Fibroblast of pulmonary artery (primary cell): ENCODE measurements at places on chromosomes 12 and 14.
A peak's percentile ranks its signal among the peaks of the same experiment; 100 is the strongest.

- DNase-seq = peak; percentile 83
Measured at GRCh38 chr14:89973234-89973823, 17.6 kb downstream of the TDP1 start.

GRCh38 chr12:75984577-75985182 lies 46.9 kb downstream of the PHLDA1 start:
- no peak for DNase-seq

- DNase-seq = no peak
Measured at GRCh38 chr12:6780573-6780972, 8.3 kb downstream of the LAG3 start.

GRCh38 chr14:92501891-92502351 lies 11.7 kb upstream of the RIN3 start:
- peak; percentile 61 for DNase-seq

DNA sequence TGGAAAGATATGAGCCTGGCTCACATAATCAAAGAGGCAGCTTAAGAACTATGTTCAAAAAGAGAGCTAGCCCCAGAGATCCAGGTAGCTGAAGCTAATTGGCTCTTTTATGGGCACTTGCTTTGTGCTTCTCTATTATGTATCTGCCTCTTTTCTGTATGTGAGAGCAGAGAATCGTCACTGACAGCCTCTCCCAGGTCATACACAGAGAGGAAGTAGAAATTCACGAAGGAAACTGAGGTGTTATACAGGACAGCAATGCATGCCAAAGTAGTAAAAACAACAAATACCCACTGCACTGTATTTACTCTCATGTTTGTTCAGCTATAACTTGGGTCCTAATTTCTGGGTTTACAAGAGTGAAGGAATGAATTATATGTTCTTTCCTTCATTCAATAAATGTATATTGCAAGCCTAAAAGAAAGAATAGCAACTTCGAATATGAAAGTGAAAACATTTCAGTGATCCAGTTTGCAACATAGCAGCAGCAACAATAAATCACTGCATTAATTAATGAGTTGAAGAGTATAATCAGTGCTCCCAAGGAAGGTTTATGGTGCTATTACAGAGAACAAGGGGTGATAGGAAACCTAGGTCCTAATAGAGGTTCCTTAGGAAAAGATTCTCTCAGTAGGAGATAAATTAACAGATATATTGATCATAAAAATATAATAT lies 47.1 kb upstream of the ATXN7L3B start:
- DNase-seq = no peak

- DNase-seq = no peak
Measured at GRCh38 chr12:119378903-119379302, 44.4 kb downstream of the CCDC60 start.

DNA sequence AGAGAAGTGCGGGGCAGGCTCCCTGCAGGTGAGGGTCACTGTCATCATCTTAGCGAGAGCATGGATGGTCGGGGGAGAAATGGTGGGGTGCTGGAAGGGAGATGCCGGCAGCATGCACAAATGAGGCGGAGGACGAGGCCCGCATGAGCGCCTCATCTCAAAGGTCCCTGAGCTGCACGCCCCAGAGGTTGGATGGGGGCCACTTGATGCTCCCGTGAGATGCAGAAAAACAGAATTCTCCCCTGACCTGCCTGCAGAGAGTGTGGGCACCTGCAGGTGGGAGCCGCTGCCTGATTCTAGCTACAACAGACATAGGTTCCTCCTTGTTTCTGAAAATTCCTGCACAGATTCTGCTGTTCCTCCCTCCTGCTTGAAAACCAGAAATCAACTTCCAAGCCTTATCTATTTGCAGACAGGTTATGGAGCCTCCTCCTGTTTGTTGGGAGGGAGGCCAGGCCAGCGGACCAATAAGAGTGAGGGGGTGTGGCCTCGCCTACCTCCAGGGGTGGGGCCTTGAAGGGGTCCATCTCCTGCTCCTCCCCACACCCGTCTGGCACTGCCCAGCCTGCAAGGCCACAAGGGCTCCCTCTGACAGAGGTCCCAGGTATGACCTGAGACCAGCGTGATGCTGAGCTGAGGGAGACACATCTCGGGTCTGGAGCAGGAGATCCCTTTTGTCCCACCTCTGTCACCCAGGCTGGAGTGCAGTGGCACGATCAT lies 67.2 kb downstream of the KDM2B start:
- DNase-seq = no peak

DNA sequence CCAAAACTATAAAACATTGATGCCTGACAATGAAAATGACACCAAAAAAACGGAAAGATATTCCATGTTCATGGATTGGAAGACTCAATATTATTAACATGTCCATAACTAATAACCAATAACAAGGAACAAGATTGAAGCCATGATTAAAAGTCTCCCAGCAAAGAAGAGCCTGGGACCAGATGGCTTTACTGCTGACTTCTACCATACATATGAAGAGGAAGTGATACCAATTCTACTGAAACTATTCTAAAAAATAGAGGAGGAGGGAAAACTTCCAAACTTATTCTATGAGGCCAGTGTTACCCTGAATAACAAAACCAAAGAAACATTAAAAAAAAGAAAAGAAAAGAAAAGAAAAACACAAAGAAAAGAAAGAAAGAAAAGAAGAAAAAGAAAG lies 54.6 kb upstream of the ATF7IP start:
- no peak for DNase-seq

DNA sequence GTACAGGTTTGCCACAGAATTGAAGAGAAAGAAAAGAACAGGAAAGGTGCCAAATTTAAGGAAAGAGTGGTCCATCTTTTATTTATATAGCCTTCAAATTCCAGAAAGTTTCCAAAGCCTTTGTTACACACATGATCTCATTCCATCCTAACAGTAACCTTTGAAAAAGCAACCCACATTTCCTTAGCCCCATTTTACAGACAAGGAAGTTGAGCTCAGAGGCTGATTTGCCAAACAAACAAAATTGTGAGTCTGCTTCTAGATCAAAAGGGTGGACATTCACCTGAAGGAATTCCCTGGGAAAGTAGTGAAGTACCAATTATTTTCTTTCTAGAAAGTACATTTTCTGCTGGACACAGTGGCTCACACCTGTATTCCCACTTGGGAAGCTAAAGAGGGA lies 32.0 kb downstream of the KICS2 start:
- no peak for DNase-seq

DNA sequence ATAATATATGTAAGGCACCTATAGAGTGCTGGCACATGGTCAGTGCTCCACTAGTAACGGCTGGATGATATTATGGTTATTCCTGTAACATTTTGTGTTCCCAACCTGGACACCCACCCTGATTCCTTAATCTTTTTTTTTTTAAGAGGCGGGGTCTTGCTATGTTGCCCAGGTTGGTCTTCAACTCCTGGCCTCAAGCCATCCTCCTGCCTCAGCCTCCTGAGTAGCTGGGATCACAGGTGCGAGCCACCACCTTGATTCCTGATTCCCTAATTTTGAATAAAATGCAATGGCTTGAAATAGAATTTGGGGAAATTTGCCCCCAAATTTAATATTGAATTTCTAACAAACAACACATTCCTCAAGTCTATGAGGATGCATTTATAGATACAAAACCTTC lies 7.4 kb downstream of the C14orf93 start:
- DNase-seq = no peak

DNA sequence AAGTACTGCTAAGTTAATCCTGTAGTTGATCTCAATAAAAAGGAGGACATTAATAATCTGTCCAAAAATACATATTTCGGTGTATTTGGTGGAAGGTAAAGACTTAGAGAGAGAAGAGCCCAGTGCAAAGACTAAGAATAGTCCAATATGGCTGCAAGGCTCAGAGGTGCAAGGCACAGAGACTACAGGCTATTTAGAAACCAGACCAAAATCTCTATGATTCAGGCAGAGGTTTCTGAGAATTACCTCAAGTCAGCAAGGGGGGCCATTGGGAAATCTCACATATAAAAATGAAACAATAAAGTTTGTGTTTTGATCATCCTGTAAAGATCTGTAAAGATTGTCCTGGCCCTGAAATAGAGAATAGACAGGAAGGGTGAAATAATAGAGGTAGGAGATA lies 1173.0 kb downstream of the VRK1 start:
- DNase-seq = no peak

GRCh38 chr12:112327209-112327938 lies 54.9 kb downstream of the HECTD4 start:
- peak; percentile 23 for DNase-seq

DNA sequence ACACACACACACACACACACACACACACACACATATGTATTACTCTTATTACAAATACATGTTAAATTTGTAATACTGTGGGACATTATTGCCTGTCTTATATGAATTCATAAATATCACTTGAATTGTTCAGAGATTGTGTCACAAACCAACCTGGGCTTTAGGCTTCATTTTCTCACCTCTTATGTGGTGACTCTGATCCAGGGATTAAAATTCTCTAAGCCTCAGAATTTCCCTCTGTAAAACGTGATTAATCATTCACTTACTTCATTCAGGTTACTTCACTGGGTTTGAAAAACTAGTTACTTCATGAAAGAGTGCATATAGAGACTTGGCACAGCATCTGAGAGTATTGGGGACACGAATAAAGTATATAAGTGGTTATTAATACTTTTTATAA lies 240.3 kb upstream of the PDZRN4 start:
- DNase-seq = no peak

GRCh38 chr12:51051787-51052186 lies 3.7 kb downstream of the LETMD1 start:
- no peak for DNase-seq

GRCh38 chr14:77316872-77317301 lies 3.8 kb downstream of the POMT2 start:
- no peak for DNase-seq

DNA sequence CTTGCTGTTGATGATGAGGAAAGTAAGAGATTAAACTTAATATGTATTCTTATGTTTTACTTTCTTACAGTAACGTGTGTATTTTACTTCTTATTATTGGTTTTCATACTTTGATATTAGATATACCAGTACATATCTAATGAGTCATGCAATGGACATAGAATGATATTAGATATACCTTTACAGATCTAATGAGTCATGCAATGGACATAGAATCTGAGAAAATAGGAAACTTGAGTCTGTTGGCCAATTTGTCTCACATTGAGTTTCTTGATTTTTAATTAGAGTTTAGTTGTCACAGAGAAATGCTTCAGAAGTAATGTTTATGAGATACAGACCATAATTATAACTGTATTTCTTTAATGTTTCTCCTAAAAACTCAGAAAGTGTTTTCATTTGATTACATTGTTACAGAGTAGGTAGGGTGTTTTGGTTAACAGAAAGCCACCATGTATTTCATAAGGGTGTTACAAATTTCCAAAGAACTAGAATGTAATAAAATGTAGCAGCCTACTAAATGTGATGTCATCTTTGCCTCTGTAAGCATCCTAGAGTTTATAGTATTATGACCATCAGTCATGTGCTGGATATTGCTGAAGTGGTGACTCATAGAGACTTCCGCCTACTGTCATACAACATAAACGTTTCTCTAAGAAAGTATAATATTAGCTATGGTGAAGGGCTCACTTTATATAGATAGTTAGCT lies 3.0 kb downstream of the GAS2L3 start:
- DNase-seq = peak; percentile 89

- DNase-seq = no peak
Measured at GRCh38 chr12:123268850-123269249, 2.8 kb downstream of the CDK2AP1 start.

DNA sequence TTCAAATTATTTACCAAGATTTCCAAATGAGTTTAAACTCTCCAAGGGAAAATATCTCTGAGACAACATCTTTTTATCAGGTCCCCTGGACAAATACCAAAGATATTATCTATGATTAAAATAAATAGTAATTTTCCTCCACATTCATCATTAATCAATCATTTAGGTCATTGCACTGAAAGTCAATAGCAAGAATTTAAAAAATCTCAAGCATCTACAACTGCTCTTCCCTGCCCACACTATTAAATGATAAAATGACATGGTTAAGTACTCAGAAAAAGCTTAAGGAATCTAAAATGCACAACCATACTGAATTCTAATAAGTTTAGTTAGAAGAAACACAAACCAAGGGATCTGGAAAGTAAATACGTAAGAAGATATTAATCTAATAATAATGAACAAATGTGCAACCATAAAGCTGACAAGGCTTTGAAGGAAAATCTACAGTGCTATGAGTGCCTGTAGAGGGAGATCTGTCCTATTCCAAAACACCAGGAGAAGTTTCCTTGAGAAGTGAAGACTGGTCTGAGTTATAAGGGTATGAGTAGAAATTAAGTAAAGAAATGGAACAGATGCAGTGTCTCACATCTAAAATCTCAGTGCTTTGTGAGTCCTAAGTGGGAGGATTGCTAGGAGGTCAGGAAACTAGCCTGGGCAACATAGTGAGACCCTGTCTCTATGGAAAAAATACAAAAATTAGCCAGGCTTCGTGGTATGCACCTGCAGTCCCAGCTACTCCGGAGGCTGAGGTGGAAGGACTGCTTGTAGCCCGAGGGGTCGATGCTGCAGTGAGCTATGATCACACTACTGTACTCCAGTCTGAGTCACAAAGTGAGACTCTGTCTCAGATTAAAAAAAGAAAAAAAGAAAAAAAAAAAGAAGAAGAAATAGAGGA lies 19.2 kb downstream of the INTS13 start:
- DNase-seq = no peak

DNA sequence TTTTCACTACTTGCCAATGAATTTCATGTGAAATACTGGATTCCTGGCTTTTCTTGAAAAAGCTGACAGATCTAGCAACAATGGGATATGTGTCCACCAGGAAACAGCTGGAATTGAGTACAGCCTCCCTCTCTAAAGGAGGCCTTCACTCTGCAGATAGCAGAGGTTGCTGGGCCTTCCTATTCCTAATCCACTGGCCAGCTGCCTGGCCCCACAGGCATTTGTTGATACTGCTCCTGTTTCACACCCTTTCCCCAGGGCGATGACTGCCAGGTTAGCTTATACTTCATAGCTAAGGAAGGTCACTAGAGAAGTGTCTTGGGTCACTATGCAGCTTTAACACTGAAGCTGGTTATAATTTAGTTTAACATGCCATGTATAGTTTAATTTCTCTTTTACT lies 87.5 kb upstream of the PDZRN4 start:
- DNase-seq = no peak

GRCh38 chr12:124556896-124557501 lies 10.4 kb downstream of the NCOR2 start:
- DNase-seq = no peak

DNA sequence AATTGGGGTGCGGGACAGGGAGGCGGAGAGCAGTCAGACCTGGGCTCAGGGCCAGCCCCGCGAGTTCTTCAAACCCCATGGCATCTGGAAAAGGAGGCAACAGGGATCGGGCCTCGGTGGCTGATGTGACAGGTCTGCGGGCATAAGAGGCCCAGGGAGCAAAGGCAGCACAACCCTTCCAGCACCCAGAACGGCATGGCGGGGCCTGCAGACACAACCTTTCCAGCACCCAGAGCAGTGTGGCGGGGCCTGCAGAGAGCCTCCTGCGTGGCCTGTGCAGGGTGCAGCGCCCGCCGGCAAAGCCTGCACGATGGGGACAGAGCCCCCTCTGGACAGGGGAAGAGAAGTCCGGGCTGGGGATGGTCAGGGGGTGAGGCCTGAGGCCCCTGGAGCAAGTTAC lies 26.2 kb upstream of the TRAF3 start:
- no peak for DNase-seq

GRCh38 chr12:120886199-120887018 lies 17.7 kb downstream of the SPPL3 start:
- DNase-seq = no peak

GRCh38 chr12:75488553-75488952 lies 8.0 kb downstream of the GLIPR1 start:
- peak; percentile 66 for DNase-seq
